ENCODE measurements at places on chromosomes 4 and X.

DNA sequence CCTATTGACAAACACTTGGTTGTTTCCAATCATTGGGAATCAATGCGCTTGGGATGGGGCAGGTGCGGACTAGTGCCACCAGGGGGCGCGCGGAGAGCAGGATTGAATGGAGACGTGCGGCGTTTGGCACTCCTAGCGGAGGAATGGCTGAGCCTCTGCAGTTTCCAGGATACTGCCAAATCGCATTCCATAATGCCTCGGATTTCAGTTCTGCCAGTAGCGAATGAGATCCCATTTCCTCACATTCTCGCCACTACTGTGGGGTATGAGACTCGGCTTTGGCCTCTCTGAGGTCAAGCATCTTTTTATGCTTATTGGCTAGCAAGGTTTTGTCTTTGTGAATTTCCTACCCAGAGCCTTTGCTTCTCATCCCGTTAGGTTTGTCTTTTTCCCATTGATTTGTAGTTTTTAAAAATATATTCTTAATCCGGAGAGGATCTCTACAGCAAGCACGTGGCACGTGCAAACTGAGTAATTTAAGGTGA lies 28.7 kb downstream of the CLDN34 start:
- peak; percentile 54 for DNase-seq

DNA sequence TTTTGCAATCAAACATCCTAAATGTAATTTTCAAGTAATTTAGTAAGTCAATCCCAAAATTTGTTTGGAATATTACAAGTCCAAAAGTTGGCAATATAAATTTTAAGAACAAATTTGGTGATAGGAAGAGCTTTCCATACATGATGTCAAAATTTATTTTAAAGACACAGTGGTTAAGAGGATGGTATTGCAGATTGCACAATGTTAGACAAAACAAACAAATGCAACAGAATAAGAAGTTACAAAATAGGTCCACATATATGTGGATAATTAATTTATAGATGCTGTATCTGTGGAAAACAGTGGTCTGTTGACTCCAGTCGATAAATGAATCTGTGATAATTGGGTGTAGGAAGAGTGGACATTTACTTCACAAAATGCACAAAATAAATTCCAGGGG lies 358.5 kb downstream of the PCDH7 start:
- DNase-seq = no peak

DNA sequence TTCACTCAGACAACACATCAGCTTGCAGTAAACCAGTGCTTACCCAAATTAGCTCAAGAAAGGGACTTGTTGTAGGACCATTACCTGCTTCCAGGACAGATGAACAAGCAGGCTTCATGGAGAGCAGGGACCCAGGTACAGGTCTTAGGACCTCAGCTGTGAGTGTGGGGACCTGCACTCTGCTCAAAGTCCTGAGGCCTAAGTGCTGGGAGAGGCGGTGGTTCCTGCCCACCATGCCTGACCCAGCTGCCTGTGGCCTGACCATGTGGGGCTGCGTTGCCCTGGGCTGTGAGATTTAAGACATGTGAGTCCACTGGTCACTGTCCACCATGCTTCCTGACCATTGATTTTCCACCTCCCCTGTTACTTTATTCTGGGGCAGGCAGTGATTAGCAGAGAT lies 140.2 kb downstream of the DCLK2 start:
- DNase-seq = no peak

GRCh38 chrX:129732857-129733256 lies 5.9 kb upstream of the XPNPEP2 start:
- DNase-seq = no peak

GRCh38 chr4:142291299-142292050 lies 554.6 kb downstream of the INPP4B start:
- no peak for DNase-seq

DNA sequence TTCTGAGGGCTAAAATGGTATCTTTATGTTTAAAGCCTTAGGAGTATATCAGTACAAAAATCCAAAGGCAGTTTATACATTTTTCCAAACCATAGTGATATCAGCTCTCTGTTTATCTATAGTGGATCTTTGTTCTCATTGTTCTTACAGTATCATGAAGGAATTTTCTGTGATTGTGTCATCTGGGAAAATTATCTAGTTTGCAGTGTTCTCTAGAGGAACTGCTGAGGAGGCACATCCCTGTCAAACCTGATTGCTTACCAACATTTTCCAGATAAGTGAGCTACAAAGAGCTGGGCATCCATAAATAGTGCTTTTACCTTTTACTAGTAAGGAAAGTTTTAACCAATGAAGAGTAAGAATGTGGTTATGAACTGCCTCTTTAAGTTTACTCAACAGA lies 44.9 kb upstream of the SLC25A31 start:
- no peak for DNase-seq

DNA sequence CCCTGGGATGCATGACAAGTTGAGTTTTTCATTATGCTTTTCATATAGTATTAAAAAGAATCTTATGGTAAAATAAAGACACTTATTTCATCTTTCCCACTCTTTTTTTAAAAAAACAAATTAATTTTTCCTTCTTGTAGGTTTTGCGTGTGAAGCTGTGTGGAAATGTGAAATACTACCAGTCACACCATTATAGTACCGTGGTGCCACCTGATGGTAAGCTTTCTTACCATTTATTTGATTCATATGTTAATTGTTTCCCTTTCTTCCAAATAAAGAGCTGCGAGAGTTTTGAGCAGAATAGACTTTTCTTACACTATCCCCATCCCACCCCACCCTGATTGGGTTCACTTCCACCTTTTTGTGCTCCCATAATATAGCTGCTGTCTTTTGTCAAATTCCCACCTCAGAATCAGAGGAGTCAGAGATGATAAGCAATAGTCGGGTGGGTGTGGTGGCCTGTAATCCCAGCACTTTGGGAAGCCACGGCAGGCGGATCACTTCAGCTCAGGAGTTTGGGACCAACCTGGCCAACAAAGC lies 44.3 kb downstream of the CASP6 start:
- no peak for DNase-seq

GRCh38 chrX:110089656-110090403 lies 86.9 kb downstream of the TMEM164 start:
- no peak for DNase-seq

- DNase-seq = no peak
Measured at GRCh38 chr4:1416051-1416947, 10.1 kb upstream of the NKX1-1 start.

DNA sequence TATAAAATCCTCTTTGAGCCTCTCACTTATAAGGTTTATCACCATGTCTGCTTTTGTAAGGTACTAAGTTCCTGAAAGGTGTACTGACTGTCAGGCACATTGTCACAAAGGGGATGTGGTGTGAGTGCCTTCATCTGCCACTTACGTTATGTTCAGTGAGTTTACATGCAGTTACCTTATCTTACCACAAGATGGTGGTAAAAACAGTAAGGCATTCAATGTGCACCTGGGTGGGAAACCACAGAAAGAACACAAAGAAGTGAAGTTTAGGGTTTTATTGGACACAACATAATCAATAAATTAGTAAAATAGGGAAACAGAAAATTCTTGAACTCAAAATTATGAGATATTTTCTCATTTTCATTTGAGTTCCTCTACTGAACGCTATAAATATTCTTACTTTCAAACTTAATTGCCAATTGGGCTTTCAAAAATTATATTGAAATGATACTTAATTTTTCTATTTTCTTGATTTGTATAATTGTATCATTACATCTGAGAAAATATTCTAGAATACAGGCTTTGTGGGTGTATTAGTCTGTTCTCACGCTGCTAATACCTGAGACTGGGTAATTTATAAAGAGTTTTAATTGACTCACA lies 650.8 kb downstream of the PCDH7 start:
- DNase-seq = no peak

GRCh38 chrX:18457000-18457399 lies 31.6 kb downstream of the CDKL5 start:
- DNase-seq = no peak

DNA sequence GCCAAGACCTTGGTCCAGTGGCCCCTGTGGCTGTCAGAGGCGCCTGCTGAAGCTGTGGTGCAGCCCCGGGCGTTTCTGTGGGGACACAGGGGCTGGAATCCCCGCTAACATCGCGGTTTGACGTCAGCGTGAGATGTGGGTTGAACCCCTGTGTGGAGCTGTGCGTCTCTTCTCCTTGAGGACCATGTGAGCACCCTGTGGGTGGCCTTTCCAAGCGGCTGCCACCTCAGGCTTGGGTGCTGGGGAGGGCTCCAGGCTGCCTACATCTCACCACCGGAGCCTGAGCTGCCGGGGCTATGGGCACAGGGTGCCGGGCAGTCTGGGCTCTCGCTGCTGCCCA lies 27.7 kb downstream of the UVSSA start:
- DNase-seq = no peak

GRCh38 chrX:153590961-153591956 lies 7.7 kb downstream of the CCNQ start:
- DNase-seq = no peak

DNA sequence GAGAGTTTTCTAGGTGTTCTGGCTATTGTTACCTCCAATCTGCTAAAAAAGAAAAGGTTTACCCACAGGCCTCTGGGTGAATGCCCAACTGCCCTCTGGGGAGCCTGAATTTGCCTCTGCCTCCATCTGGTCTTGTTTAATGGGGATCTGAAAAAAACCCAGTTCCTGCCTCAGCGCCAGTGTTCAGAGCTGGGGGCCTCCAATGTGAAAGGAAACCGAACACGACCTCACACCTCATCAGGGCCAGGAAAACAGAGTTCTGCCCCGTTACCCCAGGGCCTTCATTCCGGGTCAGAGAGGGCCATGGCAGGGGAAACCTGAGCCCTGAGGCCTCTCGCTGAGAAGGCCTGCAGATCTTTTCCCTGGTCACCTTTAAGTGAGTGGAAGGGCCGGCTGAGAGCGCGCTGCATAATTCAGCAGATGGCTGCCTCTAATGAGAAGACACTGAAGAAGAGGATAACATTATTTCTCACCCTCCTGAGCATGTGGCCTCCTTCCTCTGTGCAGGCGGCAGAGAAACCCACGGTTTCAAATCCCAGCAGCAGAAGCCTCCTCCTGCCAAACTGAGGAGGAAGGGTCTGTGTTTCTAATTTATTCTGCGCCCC lies 6.8 kb downstream of the SEPTIN6 start:
- no peak for DNase-seq

DNA sequence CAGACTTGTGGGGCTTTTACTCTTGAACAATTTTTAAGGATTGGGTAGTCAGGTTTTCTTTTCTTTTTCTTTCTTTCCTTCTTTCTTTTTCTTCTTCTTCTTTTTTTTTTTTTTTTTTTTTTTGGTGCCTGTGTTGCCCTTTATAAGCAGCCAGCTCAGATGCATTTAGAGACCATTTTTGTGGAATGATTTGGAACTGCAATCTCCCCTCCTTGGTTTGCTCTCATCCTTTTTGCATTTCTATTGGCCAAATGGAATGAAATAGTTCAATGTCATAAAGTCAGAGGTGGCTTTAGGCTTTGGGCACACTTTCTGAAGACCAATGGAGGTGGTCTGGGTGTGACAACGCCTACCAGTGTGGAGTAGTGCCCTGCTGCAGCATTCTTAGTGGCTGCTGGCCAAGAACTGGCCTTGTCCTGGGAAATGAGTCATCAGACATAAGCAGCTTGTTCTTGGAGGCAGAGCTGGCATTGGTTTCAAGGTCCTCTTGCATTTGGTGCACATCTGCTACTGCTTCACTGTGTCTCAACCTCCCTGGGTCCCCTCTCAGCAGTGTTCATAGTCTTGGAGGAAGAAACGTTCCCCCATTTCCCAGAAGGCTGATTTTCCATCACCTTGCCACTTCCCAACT lies 84.5 kb downstream of the CT47B1 start:
- peak; percentile 1 for DNase-seq

- DNase-seq = no peak
Measured at GRCh38 chr4:70948665-70949260, 44.7 kb upstream of the DCK start.

DNA sequence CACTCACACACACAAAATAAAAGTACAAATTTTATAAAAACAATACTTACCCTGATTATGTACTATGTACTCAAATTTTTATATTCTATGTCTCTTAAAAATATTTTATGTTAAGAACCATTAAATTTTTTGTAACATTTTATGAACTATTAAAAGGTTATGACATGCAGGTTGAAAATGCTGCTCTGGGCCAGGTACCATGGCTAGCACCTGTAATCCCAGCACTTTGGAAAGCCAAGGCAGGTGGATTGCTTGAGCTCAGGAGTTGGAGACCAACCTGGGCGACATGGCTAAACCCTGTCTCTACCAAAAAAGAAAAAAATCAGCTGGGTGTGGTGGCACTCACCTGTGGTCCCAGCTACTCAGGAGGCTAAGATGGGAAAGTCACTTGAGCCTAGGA lies 29.4 kb upstream of the SPINK2 start:
- no peak for DNase-seq

- no peak for DNase-seq
Measured at GRCh38 chr4:126124818-126125217, 810.1 kb downstream of the FAT4 start.

DNA sequence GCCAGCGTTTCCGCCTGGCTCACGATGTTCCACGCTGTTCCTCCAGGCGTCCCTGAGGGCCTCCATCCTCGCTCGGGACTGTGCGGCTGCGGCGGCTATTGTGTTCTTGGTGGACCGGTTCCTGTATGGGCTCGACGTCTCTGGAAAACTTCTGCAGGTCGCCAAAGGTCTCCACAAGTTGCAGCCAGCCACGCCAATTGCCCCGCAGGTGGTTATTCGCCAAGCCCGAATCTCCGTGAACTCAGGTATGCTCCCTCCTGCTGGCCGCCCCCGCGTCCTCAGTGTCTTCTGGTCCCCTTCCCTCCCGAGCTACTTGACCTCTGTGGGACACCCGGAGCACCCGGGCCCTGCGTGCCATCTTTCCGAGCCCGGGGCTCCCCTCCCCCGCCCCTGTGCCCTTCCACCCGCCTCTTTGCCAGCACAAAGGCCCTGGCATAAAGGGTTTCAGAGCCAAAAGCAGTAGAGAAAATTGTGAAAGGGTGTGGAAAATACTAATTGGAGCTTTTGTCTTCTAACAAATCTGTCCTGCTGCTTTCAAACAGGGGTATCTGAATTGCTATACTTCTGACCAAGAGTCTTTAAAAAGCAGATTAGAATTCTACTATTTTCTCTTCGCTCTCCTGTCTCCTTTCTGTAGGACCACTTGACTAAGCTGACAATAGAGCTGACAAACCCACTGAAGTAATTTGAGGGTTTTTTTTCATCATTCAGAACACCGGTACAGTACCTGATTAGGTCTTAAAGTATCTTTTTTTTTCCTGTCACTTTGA lies 104.0 kb downstream of the NEUROG2 start:
- DNase-seq = peak; percentile 2

GRCh38 chrX:6849716-6850414 lies 297.6 kb upstream of the STS start:
- DNase-seq = no peak

Data from occipital lobe (tissue), 3 donors.